ENCODE measurements at places on chromosomes 16 and 17.

- no peak for DNase-seq
Measured at GRCh38 chr17:9409878-9410277, 165.7 kb downstream of the STX8 start.

GRCh38 chr17:6059406-6059805 is 10.8 kb upstream of the WSCD1 start:
- no peak for DNase-seq

DNA sequence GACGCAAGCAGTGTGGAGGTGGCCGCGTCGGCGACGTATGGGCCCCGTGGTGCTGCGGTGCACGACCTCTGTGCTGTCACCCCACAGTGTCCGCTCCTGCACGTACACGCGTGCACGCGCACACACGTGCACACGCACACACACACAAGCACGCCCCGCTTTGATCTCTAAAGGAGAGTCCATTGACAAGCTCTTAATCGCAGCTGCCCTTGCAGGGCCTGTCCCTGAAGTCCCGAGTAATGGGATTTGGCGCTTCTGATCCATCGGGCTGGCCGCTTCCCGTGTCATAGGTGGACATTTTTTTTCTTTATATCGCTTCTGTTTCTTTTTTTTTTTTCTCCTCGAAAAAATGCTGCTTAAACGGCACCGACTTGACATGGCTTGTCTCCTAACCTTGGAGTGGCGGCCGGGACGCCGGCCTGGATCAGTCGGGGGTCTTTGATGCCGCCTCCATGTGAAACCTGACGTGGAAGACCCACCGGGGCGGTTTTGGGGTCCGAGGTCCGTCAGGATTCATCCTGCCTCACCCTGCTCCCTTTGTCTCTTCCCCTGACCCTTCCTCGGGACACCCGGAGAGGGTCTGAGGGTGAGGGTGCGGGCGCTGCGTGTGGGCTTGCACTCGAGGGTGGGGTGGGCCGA is 8.3 kb upstream of the AXIN1 start:
- DNase-seq = no peak

DNA sequence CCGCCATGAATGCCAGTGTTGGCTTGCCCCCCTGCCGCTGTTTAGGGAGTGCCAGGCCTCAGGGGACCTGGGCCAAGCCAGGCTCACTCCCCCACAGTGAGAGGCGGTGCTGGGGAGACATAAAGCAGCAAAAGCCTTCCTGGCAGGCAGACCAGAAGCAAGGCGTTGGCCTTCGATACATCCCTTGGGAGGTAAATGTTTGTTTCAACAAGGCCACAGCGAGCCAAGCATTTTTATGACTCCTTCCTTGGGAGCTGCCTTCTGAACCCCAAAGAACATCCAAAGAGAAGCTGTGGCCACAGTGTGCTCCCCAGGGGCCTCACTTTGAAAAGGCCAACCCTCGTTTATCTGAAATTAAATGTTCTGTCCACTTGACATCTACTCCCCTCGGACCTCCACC is 119.7 kb upstream of the CIBAR2 start:
- no peak for DNase-seq

DNA sequence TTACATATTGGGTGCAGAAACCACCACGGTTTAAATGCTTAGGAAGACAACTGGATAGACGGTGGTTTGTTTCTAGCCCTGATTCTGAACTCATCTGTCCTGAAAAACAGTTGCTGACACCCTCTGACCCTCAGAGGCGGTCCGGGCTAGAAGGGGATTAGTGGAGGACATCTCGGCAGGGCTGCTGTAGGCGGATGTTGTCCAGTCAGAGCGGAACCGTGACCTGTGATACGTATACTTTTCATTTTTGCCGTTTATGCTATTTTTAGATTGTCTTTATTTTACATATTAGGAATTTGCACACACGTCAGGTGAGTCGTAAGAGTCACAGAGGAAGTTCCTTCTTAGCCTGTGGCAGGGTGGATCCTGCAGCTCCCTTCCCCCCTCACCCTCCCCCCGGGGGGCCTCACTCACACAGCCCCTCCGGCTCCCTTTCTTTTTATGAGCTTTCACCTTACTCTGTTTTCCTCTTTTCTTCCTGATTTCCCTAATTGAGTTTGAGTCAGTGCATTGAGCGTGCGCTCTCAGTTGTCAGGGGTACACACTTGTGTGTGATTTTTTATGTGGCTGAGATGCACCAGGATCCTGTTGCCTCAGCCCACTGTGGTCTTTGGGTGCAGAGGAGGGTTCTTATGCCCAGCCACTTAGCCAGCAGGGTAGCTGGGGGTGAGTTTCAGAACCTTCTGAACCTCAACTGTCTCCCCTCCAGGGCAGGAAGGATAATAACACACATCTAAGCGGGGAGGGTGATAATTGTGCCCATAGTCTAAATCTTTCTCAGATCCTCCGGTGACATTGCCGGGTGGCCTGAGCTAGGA is 211.1 kb upstream of the CHMP6 start:
- no peak for DNase-seq

- DNase-seq = no peak
Measured at GRCh38 chr17:47654991-47655390, 5.3 kb downstream of the KPNB1 start.

All from CD4-positive, alpha-beta T cell treated with Interleukin-4 for 1 hour (primary cell).